ENCODE measurements at places on chromosomes 3 and 15. TPM values are rescaled to one million over a fixed set of nuclear protein-coding genes. Genes with fewer than 3 reads are reported as not detected.

The LYZL4 gene
- not detected for total RNA-seq

The TMIE gene
- 0.62 TPM for total RNA-seq

The UROC1 gene
- 0.04 TPM for total RNA-seq

The GP9 gene
- 0.40 TPM for total RNA-seq

The DNAJA4 gene
- total RNA-seq: 27.8 TPM

The CCDC12 gene
- total RNA-seq: 37.7 TPM

The CSTA gene
- total RNA-seq: 0.22 TPM

The ASTE1 gene
- total RNA-seq: 6.7 TPM

The ARIH1 gene
- total RNA-seq: 54.2 TPM

DNA sequence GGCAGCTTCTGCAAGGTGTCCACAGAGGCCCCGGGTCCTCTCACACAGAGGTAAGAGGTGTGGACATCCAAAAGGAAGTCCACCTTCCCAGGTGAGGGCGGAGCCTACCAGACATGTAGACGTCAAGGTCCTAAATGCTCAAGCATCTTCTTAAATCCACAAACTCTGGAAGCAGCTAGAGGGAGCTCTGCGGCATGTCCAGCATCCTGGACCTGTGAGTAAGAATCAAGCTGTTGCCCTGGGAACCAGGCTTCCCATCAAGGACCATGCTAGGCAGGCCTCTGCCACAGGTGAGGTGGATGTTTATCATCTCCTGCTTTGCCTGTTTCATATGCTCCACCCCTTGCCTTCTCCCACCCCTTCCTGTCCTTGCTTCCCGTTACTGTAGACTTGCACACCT, 368.2 kb downstream of the GABRG3 start:
- DNase-seq: no peak

DNA sequence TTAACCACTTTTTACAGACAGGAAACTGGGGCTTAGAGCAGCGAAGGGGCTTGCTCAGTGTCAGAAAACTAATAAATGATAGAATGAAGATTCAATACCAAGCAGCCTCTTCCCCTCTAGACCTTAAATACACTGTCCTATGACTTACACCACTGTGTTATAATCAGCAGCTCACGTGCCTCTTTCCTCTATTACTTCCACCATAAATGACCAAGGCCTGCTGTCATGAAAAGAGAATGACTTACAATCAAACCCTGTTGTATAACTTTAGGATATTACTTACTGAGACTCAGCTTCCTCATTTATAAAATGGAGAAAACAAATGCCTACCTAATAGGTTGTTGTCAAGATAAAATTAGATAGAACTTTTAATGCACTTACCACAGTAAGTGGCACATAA, 11.6 kb downstream of the FMN1 start:
- no peak for DNase-seq

GRCh38 chr3:38354588-38355330, 8.2 kb downstream of the XYLB start:
- peak; percentile 56 for DNase-seq

DNA sequence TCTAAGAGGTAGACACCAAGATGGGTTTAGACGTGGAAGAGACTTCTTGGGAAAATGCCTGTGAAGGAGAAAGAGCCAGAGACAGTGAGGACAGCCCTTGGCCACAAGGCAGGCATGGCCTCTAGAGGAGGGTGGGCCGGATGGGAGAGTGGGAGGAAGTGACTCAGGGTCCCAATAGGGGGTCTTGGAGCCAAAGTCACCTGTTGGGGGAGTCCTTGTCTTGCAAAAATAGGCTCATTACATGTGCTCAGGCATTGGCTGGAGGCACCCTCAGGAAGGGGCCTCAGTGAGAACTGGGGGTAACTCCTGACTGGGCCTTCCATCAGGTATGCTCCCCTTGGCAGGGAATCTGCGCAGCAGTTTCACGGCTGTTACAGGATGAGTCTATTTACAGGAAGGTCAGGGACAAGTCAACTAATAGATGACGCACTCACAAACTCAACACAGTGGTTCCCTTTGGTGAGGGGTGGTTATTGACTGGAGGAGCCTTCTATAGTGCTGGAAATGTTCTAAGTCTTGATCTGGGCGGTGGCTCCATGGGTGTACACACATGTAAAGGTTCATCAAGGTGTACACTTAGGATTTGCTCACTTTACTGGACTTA, 259.6 kb downstream of the XXYLT1 start:
- no peak for DNase-seq

GRCh38 chr3:105906345-105906744, 37.5 kb upstream of the CBLB start:
- DNase-seq: peak; percentile 34

DNA sequence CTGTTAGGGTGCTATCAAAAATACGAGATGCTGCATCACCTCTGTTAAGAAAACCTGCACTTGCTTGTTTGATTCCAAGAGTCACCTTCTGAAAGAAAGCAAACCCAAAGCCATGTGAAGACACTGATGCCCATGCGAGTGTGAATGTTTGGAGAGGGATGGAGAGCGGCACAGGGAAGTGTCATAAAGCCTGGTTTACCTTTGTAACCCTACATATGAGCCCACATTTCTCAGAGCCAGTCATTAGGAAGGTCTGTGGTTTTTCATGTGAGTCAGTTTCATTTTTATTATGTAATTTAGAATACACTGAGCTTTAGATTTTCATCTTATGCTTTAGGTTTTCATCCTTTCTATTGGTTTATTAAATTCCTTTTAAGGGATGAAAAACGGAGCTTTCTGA, 896.8 kb downstream of the ROBO1 start:
- DNase-seq: no peak

DNA sequence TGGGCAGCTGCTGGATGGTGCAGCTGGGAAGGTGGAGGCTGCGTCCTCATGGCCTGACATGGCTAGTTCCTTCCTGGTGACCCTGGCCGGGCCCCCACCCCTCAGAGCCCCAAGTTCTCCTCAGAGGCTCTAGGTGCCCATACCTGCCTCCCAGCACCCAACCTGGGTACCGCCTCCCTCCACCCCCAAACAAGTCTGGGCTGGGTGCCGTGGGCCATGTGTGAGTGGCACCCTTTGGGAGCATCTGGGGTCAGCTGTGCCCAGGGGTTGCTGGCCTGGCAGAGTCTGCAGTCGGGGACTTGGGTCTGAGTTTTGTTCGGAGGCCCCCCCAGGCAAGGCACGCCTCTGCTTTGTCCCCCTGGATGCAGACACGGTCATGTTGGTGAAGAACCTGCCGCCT, 10.5 kb downstream of the PLXNA1 start:
- no peak for DNase-seq

DNA sequence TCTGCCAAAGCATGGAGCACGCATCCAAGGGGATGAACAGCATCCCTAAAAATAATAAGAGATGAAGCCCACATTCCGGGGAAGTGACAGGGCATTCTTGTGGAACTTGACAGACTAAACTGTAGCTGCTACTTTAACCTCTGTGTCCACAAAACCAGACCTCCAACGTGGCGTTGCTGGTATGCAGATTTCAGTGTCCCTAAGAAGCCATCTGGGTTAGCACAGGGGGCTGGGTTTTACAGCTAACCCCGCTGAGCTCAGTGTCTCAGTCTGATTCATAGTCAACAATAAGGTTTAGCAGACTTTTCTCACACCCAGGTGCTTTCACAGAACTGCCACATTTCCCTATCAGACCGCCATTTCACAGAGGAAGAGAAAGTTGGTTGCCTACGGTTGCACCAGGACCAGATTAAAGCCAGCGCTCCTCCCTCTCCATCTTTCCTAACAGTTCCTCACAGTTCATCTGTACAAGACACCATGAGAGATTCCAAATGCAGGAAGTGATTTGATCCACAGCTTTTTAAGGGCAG, 61.6 kb upstream of the CTDSPL start:
- no peak for DNase-seq

DNA sequence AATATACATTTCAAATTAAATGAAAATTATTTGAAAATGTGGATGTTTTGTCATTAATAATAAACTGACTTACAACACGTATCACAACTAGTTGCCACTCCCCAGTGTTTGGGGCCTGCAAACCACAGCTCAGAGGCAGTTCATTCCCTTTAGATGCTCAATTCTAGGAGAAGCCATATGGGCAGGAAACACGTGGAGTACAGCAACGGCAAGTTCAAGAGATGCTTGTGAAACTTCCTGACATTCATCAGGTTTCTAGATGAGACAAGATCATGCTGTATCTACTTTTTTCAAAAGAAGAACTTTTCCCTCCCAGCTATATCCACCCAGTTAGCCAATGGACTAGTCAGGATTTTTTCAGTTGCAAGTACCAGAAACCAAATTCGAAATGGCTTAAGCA, 17.6 kb upstream of the PLA2G4D start:
- DNase-seq: peak; percentile 48

DNA sequence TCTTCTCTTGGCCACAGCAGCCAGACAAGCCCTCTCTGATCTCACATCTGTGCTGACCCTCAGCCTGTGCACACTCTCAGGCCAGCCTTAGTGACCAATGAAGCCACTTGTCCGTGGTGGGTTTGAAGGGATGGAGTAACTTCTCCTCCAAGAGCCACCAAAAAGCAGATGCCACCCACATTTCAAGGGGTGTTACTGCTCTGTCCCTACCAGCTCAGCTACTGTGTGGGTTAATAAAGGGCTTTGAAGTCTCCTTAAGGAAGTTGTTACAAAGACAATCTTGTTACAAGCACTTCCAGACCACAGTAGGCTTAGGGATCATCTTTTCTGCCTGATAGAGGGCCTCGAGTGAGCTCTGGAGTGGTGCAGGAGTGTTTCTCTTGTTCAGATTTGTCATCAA, 3.3 kb upstream of the CA12 start:
- DNase-seq: no peak

DNA sequence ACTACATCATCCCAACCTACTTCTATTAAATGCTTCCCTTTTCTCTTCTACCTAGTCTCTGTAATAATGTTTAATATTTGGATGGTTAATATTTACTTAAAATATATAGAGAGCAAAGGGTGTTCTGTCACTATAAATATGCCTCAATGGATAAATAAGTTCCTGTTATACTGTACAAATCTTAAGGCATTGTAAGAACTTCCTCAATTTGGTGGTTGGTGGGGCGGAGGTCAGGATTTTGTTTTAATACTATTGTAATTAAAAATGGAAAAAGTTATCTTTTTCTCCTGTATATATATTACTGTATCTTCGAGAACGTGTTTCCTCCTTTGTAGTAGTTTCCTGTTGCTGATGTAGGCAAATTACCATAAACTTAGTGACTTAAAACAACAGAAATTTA, 41.5 kb downstream of the SPRED1 start:
- DNase-seq: no peak

DNA sequence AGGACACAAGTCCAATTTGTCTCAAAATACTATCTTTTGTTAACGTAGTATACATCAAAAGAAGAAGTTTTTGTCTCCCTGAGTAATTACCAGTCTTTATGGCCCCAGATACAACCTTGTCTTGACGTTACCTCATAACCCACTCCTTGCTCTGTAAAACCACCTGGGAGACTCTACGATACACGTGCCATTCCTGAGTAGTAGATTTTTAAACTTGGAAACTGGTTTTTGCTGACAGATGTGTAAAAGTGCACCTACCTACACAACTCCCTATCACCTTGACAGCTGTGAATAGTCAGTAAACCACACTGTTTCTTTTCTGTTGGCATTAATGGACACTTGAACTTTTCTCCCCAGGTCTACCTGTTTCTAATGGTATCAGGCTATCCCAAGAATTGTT, 51.7 kb upstream of the RARB start:
- no peak for DNase-seq

DNA sequence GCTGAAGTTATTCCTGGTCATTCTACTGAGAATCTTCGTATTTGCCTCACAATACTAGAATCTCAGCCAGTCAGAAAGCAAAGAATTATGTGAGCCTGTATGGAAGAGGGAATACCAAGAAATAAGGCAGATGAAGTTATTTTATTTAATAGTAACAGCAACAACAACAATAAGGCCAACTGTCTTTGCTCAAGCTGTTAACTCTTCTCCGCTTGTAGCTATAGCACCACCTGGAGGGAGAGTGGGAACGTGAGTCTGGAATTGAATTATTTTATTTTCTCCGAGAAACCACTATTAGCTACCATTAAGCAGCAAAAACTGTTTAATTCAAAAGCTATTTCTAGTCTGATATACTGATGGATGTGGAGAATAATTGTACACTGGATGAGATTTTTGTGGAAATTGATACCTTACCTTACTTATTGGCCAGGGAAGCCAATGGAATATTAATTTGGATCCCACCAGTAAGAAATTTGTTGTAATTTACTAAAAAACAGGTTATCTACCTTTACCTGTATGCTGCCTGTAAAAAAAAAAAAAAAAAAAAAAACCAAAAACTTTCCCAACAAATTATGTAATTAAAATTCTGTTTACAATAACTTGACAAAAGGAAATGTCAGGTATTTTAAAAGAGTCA, 50.1 kb downstream of the CALML4 start:
- DNase-seq: peak; percentile 86

GRCh38 chr3:49172551-49173041, 1.2 kb downstream of the KLHDC8B start:
- DNase-seq: no peak

- DNase-seq: no peak
Observed at GRCh38 chr15:76991741-76992645, 2.9 kb upstream of the PSTPIP1 start.

- no peak for DNase-seq
Observed at GRCh38 chr15:62122249-62122648, 42.8 kb downstream of the C2CD4B start.

- no peak for DNase-seq
Observed at GRCh38 chr3:189349772-189350171, 178.0 kb downstream of the TPRG1 start.

- no peak for DNase-seq
Observed at GRCh38 chr15:85826756-85827515, 32.2 kb upstream of the KLHL25 start.

DNA sequence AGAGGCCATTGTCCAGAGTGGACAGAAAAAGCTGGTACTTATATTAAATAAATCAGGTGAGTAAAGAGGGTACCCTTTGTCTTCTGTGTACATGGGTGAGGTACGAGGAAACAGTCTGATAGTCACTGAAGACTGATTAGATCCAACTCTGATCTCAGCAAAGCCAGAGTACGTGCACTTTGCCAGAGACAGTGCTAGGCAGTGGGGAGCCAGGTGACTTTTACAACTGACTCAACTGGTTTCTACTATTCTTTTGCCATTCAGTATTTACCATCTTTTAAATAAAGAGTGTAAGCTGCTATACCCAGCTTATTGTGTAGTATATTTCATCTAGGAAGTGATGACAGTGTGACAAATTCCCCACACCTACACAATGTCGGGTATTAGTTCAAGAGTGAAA, 3.3 kb downstream of the GNL3 start:
- no peak for DNase-seq

DNA sequence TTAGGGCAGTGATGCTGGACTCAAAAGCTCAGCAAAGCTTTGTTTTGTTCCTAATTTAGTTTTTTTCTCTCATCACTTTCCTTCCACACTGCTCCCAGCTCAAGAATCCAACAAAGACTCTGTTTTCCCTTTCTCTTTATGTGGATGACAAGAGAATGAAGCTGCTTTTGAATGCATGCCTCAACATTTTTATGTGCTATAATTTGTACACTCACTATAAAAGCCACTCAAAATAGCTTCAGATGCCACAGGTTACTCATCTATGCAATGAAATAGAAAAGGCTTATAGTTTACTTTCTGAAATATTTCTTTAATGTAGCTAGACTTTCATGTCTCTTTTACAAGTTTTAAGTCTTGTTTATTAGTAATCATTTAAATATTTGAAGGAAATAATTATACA, 714.9 kb downstream of the OTOL1 start:
- no peak for DNase-seq

- DNase-seq: peak; percentile 48
Observed at GRCh38 chr15:99702895-99703602, 30.2 kb downstream of the LYSMD4 start.

GRCh38 chr3:71917545-71917944, 132.6 kb upstream of the PROK2 start:
- no peak for DNase-seq
